WTC11 (cell line): ENCODE measurements at places on chromosomes 7 and 10. TPM values are rescaled to one million over a fixed set of nuclear protein-coding genes. Genes with fewer than 3 reads are reported as not detected.

DNA sequence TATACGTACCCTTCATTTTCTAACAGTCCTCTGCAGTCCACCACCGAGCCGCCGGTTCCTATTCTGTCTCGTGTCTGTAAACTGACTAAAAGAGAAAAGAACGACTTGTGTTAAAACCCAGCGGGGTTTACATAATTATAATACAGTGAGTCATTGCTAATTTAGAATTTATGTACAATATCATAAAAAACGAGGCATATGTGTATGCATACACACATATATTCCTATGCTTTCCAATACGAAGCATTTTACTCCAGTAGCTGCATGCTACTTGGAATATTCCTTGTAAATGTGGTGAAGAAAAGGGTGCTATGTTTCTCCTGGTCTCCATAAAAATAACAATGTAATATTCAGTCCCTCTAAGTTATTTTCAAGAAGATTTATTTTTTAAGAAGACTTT lies 89.1 kb downstream of the SMURF1 start:
- H3K4me3 ChIP-seq = no peak overlapping the region
- H3K4me1 ChIP-seq = no peaks in the 10 kb centered on the region
- H3K27me3 ChIP-seq = no peaks in the 10 kb centered on the region
- no peak overlapping the region for H3K27ac ChIP-seq
- H3K36me3 ChIP-seq = peaks cover 55% of the 10 kb centered on the region

- no peaks in the 10 kb centered on the region for H3K27me3 ChIP-seq
- no peaks in the 10 kb centered on the region for H3K36me3 ChIP-seq
- H3K4me1 ChIP-seq = peaks cover 6% of the 10 kb centered on the region
- H3K4me3 ChIP-seq = no peak overlapping the region
Measured at GRCh38 chr7:146479040-146479439, 362.4 kb downstream of the CNTNAP2 start.

Gene CHST3
- 5.6 to 7.0 TPM (median 5.9 TPM) in 3 replicates for total RNA-seq

- no peak overlapping the region for H3K27ac ChIP-seq
- no peaks in the 10 kb centered on the region for H3K36me3 ChIP-seq
- DNase-seq = no peak
- H3K4me1 ChIP-seq = no peaks in the 10 kb centered on the region
- H3K4me3 ChIP-seq = no peak overlapping the region
Measured at GRCh38 chr7:83532219-83532618, 116.7 kb downstream of the SEMA3E start.

Gene SLC18A3
- total RNA-seq = 0.07 to 0.13 TPM (median 0.09 TPM) in 3 replicates

Gene EPHA1
- total RNA-seq = 159 to 203 TPM (median 162 TPM) in 3 replicates

- DNase-seq = no peak
- H3K27ac ChIP-seq = no peak overlapping the region
- H3K4me1 ChIP-seq = peaks cover 10% of the 10 kb centered on the region
- peaks cover 4% of the 10 kb centered on the region for H3K27me3 ChIP-seq
Measured at GRCh38 chr7:108263425-108263824, 133.3 kb upstream of the LAMB4 start.

- H3K27me3 ChIP-seq = no peaks in the 10 kb centered on the region
- peaks cover 61% of the 10 kb centered on the region for H3K36me3 ChIP-seq
- DNase-seq = no peak
- H3K4me3 ChIP-seq = no peak overlapping the region
Measured at GRCh38 chr10:13213163-13213562, 21.0 kb downstream of the UCMA start.

DNA sequence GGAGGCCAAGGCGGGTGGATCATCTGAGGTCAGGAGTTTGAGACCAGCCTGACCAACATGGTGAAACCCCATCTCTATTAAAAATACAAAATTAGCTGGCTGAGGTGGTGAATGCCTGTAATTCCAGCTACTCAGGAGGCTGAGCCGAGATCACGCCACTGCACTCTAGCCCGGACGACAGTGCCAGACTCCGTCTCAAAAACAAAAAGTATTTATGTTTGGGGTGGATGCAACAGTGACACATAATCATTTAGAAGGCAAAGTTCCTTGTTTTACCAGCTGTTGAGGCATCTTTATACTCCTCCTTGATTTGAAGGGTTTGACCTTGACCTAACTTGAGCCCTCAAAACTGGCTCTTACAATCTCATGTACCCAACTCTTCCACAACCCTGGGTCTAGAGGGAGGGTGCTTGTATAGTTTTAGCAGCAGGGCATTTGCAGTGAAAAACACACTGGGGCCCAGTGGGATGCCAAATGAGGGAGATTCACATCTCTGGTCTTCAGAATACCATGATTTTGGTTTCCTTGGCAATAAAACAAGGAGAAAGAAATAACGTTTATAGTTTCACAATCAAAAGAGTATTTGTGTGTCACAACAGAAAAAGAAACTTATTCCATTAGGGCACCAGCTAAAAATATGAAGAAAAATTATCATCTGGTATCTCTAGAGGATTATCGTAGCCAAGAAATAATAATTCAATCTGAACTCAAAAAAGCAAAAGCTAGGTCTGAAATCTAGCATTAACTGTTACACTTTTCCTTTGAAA lies 14.2 kb upstream of the TMEM254 start:
- DNase-seq = no peak
- no peak overlapping the region for H3K4me3 ChIP-seq
- peaks cover 4% of the 10 kb centered on the region for H3K27me3 ChIP-seq
- no peak overlapping the region for H3K27ac ChIP-seq
- no peaks in the 10 kb centered on the region for H3K4me1 ChIP-seq

- H3K27ac ChIP-seq = no peak overlapping the region
- no peaks in the 10 kb centered on the region for H3K27me3 ChIP-seq
- peaks cover 19% of the 10 kb centered on the region for H3K4me1 ChIP-seq
- no peaks in the 10 kb centered on the region for H3K36me3 ChIP-seq
- DNase-seq = no peak
Measured at GRCh38 chr7:30389791-30390190, 88.8 kb downstream of the NOD1 start.

Gene TMEM213
- total RNA-seq = 0.11 to 0.18 TPM (median 0.11 TPM) in 3 replicates

- peaks cover 2% of the 10 kb centered on the region; the same call in 1 of the 2 replicates for H3K27me3 ChIP-seq
- H3K36me3 ChIP-seq = no peaks in the 10 kb centered on the region
- H3K4me3 ChIP-seq = no peak overlapping the region
- DNase-seq = no peak
Measured at GRCh38 chr7:31872545-31873370, 185.7 kb downstream of the PPP1R17 start.

GRCh38 chr10:55311848-55312635 lies 511.0 kb upstream of the PCDH15 start:
- H3K27me3 ChIP-seq = no peaks in the 10 kb centered on the region
- H3K4me3 ChIP-seq = no peak overlapping the region
- H3K4me1 ChIP-seq = no peaks in the 10 kb centered on the region

GRCh38 chr10:73894245-73894971 lies 16.5 kb upstream of the PLAU start:
- H3K36me3 ChIP-seq = no peaks in the 10 kb centered on the region
- DNase-seq = no peak
- no peak overlapping the region for H3K4me3 ChIP-seq
- H3K4me1 ChIP-seq = peaks cover 3% of the 10 kb centered on the region; the same call in 1 of the 2 replicates
- no peak overlapping the region for H3K27ac ChIP-seq

DNA sequence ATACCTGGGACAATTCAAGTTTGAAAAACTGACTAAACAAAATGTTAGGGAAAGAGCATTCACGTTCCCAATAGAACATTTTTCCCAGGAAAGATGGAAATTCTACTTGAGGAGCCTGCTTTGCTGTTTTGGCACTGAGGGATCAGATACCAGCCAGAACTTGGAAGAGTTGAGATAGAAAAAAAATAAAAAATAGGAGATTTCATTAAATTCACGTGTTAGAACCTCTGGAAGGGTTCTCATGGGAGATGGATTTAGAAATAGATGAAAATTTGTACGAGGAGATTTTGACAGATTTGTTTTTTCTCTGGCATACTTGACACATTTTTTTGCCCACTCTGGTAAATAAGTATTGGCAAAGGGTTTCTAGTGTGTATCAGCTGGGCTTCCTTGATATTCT lies 63.7 kb downstream of the CELF2 start:
- no peak for DNase-seq
- H3K4me1 ChIP-seq = peaks cover 30% of the 10 kb centered on the region
- H3K36me3 ChIP-seq = no peaks in the 10 kb centered on the region
- H3K4me3 ChIP-seq = no peak overlapping the region
- no peak overlapping the region for H3K27ac ChIP-seq
- no peaks in the 10 kb centered on the region for H3K27me3 ChIP-seq

DNA sequence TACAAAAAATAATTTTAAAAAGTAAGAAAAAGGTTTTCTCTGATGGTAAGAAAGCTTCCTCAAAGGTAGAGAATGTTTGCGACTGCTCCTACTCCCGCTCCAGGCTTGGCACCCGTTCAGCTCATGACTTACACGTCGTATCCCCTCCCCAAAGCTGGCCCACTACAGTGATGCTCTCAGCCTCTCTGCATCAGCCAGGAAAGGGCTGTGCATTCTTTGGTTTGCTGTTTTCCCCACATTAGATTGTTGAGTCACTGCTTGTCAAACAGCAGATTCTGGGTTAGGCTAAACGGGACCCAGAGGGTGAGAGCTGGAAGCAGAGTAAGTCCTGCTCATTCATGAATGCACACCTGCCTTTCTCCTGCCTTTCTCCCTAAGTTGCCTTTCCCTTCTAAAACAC lies 54.7 kb upstream of the NMT2 start:
- H3K4me3 ChIP-seq = no peak overlapping the region
- H3K4me1 ChIP-seq = no peaks in the 10 kb centered on the region
- H3K27ac ChIP-seq = no peak overlapping the region

DNA sequence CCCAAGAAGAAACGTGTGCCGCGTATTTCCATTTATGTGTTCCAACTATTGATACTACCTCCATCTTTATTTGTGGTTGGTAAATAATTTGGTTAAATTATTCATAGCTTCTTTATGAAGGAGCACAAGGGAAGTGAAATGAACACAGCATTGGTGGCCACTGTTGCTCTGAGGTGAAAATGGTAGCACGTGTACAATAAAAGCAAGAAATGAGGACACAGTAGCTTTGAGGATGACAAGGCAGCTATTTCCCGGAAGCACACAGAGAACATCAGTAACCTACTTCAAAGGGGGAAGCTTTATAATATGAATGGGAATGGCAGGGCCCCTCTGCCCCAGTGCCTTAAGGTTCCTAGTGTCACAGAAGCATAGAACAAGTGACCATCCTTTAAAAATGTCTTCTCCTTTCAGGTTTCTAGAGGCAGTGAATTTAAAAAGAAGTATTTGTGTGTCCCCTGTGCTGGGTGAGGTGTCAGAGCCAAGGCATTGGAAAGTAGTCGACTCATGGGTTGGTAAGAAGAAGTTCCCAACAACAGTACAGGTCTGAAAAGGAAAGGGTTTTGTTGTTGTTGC lies 78.8 kb downstream of the SGMS1 start:
- H3K27me3 ChIP-seq = no peaks in the 10 kb centered on the region
- H3K4me1 ChIP-seq = peaks cover 37% of the 10 kb centered on the region
- H3K36me3 ChIP-seq = peaks cover 9% of the 10 kb centered on the region; the same call in 1 of the 2 replicates
- H3K4me3 ChIP-seq = no peak overlapping the region

DNA sequence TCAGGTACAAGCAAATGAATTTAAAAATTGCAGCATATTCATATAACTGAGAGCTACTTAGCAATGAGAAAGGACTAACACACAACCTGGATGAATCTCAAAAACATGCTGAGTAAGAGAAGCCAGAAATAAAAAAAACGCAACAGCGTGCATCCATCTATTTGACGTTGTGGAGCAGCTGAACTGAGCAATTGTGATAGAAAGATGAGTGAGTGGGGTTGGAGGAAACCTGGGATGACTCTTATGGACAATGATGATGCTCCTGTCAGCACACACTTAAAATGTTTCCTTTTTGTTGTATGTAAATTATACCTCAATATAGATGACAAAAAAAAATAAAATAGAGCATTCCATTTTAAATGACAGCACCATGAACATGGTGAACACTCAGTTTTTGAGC lies 36.0 kb upstream of the AKR1E2 start:
- H3K4me3 ChIP-seq = no peak overlapping the region
- no peak for DNase-seq
- H3K27me3 ChIP-seq = no peaks in the 10 kb centered on the region

- no peak overlapping the region for H3K4me3 ChIP-seq
- H3K4me1 ChIP-seq = no peaks in the 10 kb centered on the region
- no peak overlapping the region for H3K27ac ChIP-seq
- no peak for DNase-seq
Measured at GRCh38 chr7:862157-862556, 14.2 kb upstream of the GET4 start.

Gene LRRC4
- total RNA-seq = 7.8 to 14.9 TPM (median 9.9 TPM) in 3 replicates

DNA sequence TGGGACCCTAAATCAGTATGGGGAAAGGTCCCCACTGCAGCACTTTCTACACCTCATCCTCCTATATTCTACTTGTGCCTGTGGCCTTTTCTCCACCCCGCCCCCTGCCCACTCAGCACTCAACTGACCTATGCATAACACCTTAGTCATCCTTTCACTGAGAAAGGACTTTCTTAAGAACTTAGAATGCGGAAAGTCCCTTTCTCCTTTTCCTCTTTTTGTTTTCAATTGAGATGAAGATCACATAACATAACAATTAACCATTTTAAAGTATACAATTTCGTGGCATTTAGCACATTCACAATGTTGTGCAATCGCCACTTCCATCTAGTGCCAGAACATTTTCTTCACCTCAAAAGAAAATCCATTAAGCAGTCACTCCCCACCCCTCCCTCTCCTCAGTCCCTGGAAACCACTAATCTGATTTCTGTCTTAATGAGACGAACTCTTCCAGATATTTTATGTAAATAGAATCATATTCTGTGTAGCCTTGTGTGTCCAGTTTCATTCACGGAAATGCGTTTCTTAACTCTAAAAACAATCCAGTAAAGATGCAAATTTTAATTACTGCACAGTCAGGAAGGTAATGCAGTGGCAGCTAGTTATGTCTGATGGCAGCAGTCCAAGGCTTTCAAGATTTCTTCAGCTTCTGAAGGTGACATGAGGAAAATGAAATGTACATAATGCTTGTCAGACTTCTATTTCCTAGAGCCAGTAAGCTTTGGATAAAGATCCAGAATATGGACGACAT lies 41.7 kb downstream of the FAS start:
- H3K27me3 ChIP-seq = no peaks in the 10 kb centered on the region
- no peak overlapping the region for H3K27ac ChIP-seq
- H3K4me3 ChIP-seq = no peak overlapping the region
- H3K4me1 ChIP-seq = peaks cover 20% of the 10 kb centered on the region
- H3K36me3 ChIP-seq = no peaks in the 10 kb centered on the region
- no peak for DNase-seq

Gene ZNF425
- total RNA-seq = 3.8 to 5.8 TPM (median 4.9 TPM) in 3 replicates

- no peak overlapping the region for H3K27ac ChIP-seq
- H3K27me3 ChIP-seq = peaks cover 5% of the 10 kb centered on the region
- peak overlapping the region; percentile 70 for H3K4me3 ChIP-seq
- H3K4me1 ChIP-seq = peaks cover 61% of the 10 kb centered on the region
Measured at GRCh38 chr7:74290981-74291441, 1.8 kb downstream of the CLIP2 start.

DNA sequence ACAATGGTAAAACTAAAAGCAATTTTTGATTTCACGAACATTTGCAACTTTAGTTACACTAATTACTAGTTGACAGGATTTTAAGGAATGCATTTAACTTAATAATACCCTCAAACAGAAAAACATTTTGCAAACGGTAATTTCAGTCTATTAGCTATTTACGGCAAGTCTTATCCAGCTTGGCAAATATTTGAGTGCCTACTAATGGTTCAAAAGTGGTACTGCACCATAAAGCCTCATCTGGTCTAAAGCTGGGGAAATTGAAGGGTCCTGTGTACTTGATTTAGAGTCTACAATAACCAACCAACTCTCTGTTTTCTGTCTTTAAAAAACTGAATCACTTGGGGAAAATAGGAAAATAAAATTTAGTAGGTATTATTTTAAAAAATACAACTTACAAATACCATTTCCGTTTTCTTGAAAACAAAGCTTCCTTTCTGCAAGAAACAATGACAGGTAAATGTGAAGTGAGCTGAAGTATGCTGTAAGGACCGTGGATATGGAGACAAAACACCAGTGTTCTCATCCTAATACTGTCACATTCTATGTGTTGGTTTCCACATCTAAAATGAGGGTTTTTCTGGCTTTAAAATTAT lies 142.3 kb downstream of the VPS50 start:
- DNase-seq = no peak
- no peaks in the 10 kb centered on the region; the same call in 1 of the 2 replicates for H3K27me3 ChIP-seq
- no peak overlapping the region for H3K4me3 ChIP-seq
- H3K36me3 ChIP-seq = 0 out of 2 replicates have a peak, but pooled peaks cover 2% of the 10 kb centered on the region

Gene NXPH1
- 0.14 to 0.59 TPM (median 0.27 TPM) in 3 replicates for total RNA-seq

Gene ABHD11
- 23.8 to 27.6 TPM (median 26.5 TPM) in 3 replicates for total RNA-seq

Gene WNT2
- total RNA-seq = not detected in 3 replicates
